ENCODE measurements at places on chromosomes 11 and 22.

DNA sequence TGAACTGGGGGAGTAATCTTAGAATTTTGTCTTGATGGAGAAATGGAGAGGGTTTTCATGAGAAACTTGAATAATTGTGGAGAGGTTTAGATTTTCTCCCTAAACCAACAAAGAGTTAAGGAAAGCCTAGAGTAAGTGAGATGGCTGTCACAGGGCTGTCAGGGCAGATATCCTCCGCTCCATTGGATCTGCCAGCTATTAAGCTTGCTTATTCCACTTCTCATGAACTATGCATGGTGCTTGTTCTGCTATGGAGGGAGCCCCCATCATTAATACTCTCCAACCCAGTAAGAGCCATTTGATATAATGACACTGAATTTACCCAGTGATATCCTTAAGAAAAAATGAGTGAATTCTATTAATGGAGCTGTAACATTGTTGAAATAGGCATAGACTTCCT, 342.8 kb upstream of the MTNR1B start:
- no peak for DNase-seq

GRCh38 chr11:96969251-96969650, 579.4 kb downstream of the JRKL start:
- no peak for DNase-seq

DNA sequence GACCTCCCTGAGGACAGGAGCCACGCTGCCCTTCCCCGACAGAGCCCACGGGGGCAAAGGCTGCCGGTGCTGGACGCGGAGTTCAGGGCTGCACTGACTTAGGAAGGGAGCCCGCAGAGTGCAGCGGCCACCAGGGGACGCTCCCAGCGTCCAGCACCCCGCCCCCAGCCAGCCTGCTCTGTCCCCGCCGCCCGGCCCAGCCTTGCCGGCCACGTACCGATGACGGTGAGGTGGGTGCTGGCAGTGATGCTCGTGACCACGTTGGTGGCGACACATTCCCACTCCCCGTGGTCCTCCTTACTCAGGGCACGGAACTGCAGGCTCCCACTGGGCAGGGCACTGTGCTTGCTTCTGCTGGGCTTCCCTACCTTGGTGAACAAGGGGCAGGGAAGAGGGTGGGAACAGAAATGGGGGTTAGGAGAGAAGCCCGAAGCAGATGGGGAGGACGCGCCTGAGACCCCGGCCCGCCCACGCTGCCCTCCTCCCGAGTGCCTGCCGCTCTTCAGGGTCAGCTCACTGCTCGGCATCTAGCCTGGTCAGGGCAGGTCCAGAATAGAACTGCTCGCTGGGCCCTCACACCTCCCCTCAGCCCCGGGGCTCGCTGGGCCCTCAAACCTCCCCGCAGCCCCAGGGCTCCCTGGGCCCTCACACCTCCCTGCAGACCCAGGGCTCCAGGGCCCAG, 25.9 kb downstream of the IGSF9B start:
- no peak for DNase-seq

- no peak for DNase-seq
These were observed 82.2 kb downstream of the DEPDC5 start for GRCh38 chr22:31836010-31836409.

- no peak for DNase-seq
These were observed 320.3 kb upstream of the SORL1-AS1 start for GRCh38 chr11:121773076-121773475.

- DNase-seq, result peak; percentile 96
These were observed 561 bp upstream of the PCF11 start for GRCh38 chr11:83156144-83156995.

GRCh38 chr11:119666463-119667131, 62.4 kb downstream of the NECTIN1 start:
- DNase-seq, result peak; percentile 58

- no peak for DNase-seq
These were observed 16.2 kb downstream of the CTTN start for GRCh38 chr11:70414341-70415100.

- DNase-seq, result no peak
These were observed 2.1 kb upstream of the ANAPC15 start for GRCh38 chr11:72114570-72114969.

- DNase-seq, result no peak
These were observed 162.9 kb upstream of the POU2AF2 start for GRCh38 chr11:111082664-111083063.

DNA sequence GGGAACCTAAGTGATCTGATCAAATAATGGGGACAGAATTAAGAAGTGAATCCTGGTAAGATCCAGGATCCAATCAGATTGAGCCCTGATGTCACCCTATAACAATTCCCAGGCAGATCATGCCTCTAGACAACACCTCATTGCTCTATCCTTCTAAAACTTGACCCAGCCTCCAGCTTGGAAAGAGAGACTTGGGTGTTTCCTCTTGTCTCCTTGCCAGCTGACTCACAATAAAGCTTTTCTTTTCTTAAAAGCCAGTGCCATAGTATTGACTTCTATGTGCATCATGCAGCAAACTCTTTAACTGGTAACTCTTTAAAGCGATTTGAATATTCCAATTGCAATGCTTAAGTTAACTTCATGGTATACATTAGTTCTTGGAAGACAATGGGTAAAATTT, 109.6 kb upstream of the CHORDC1 start:
- DNase-seq, result no peak

- no peak for DNase-seq
These were observed 820.4 kb downstream of the LUZP2 start for GRCh38 chr11:25317216-25317615.

GRCh38 chr11:108693852-108694251, 29.0 kb downstream of the DDX10 start:
- no peak for DNase-seq

- DNase-seq, result no peak
These were observed 10.0 kb downstream of the CARD10 start for GRCh38 chr22:37509059-37509860.

DNA sequence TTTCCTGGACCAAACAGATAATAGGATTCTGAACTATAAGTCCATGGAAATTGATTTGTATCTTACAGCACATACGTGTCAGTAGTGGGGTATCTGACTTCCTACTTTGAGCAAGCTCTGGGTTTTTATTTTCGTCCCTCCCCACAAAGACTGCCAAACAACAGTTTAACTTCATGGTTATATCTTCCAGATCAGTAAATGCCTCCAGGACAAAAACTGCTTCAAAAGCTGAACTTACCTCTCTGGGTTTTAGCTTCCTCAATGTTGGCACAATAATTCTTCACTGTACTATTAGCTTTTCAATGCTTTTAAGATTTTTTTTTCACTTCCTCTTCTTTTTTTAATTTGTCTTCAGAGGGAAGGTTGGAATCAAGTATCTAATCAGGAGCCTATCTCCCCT, 4.2 kb upstream of the DPF2 start:
- no peak for DNase-seq

DNA sequence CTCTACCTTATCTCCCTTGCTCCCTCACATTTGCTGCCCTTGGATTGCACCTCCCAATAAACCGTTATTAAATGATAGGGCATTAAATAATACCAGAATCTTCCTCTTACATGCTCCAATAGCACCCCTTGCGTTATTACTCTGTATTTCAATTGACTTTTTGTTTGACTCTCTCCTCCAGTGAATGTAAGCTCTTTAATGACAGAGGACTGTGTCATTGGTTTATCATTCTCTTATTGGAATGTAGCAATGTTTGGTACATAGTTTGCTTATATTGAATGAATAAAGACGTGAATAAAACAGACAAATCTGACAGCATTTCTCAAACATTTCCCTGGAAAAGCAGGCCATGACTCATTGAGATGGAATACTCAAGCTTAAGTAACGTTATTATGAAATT, 8.7 kb upstream of the MPEG1 start:
- no peak for DNase-seq

- no peak for DNase-seq
These were observed 8.9 kb upstream of the FXYD2 start for GRCh38 chr11:117833401-117833891.

DNA sequence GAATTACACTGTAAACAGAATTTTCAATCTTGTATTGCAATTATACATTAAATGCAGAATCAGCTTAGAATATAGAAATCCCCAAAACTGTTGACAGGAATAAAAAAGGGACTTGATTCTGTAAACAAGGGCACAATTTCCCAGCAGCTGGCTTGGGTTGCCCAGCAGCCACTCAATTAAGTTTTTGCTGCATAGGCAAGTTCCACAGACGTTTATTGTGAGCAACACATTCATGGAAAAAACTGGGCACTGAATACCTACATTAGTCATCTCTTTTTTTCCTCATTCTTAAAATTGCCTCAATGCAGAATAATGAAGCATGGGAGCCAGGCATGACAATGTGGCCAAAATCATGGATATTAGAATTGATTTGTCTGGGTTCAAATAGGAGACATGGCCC, 421.8 kb upstream of the ANO5 start:
- no peak for DNase-seq

DNA sequence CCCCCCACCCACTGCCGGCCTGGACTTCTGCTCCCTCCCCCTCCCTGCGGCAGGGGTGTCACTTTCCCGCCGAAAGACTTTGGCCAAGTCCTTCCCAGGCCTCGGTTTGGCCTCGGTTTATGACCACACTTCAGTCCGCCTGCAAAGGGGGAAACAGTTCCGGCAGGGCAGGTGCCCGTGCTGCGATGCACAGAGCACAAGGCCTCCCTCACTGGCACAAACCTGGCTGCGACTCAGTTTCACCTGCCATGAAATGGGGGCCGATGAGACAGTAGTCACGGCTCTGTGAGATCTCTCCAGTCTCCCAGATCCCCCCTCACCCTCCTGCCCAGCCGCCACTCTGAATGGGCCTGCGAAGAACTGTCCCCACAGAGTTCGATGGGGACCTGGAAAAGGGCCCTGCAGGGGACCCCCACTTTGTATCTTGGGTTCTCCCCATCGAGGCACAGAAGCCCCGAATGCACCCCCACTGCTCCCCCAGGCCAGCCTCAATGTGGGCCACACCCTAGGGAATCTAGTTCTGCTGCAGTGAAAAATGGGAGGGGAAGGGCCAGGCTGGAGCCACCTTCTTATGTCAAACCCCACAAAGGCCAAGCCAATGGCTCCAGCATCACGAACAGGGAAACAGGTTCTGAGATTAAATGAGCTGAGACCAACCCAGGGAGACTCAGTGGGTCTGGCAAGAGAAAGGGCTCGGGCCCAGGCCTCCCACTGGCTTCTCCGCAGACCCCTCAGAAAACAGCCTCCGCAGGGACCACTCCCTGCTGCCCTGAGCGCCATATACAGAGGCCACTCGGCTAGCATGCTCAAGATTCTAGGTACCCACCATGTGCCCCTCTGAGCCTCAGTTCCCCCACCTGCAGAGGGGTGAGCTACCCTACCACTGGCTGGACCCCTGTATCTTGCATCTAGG, 29.0 kb downstream of the ARVCF start:
- no peak for DNase-seq

DNA sequence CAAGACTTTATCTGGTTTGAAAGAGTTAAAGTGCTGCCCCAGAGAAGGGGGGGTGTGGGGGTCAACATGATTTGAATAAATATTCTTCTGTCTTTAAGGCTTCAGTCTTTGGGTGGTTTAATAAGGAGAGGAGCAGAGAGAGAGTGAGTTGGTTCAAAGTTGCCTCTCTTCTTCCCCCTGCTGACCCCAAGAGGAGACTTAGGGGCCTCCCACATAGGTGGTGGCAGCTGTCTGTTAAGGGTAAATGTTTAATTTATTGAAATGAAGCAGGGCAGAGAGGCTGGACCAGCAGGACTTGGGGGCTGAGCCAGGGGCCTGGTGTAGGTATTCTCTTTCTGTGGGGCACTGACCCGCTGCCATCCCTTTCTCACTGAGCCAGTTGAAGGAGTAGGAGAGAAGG, 5.5 kb downstream of the POU2F3 start:
- DNase-seq, result no peak

Data from stimulated activated CD4-positive, alpha-beta T cell treated with anti-CD3 and anti-CD28 coated beads, Interleukin-4, amount 100 ng/mL, for 1 hour (primary cell).